Epithelial cell of prostate (primary cell): ENCODE measurements at places on chromosomes 13 and 19.

DNA sequence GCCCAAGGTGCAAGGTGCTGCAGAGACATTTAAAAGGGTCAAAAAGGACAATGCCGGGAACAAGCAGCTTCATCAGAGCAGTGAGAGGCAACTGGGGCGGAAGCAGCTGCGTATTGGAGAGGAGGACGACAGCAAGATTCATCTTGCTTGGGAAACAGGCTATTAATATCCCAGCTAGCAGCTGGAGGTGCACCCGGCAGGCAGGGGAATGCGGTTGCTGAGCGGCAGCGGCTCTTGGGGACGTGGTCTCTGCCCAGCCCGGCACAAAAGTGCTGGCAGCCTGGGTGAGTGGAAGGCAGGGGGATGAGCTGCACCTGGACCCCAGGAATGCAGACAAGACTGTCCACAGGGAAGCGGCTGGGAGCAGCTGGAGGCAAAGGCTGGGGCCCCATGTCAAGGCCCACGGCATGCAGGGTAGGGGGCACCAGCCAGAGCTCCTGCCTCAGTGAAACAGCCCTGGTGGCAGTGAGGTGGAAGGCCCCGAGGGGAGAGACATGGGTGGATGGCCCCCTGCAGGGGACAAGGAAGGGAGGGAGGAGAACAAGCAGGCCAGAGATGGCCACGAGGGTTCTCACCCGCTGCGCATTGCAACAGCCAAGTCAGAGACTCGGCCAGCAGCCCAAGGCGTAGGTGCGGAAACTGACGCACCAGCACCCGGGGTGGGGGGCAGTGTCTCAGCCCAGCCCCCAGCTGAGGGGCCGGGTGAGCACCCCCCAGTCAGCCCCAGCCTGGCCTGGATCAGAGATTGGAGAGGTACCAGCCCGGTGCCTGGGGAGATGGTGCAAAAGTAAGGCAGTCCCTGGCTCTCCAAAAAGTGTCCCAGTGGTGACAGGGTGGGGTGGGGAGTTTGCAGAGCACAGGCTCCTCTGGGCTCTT lies 34.4 kb downstream of the PEPD start:
- DNase-seq, result no peak

- DNase-seq, result no peak
These were observed 538.1 kb downstream of the SUCLA2 start for GRCh38 chr13:47463002-47463401.

DNA sequence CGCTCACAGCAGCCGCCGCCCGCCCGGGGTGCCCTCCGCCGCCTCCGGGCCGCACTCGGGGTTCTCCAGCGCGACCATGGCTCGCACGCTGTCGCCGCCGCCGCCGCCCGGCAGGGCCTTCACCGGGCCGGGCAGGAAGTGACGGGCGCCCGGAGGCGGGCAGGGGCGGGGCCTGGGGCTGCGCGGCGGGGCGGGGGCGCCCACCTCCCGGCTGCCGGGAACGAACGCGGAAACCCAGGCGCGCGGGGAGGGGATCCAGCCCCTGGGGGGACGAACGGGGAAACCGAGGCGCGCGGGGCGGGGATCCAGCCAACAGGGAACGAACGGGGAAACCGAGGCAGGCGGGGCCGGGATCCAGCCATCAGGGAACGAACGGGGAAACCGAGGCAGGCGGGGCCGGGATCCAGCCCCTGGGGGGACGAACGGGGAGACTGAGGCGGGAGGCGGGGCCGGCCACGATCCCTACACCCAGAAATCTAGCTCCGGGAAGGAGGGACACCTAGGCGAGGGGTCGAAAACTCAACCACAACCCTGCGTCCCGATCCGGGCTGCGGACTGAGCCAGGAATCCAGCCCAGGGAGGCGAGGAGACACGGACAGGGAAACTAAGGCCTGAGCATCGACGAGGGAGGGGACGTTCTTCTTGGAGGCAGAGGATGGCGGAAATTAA lies at the start of gene R3HDM4:
R3HDM4 (minus strand) TSS at position 140 of the 669 bp plus-strand sequence; CDS start at position 78, 62 bp downstream.
- DNase-seq, result no peak

- no peak for DNase-seq
These were observed 12.2 kb downstream of the CERS1 start for GRCh38 chr19:18883526-18884304.

- DNase-seq, result no peak
These were observed 547.7 kb upstream of the SLITRK1 start for GRCh38 chr13:84430015-84430414.

DNA sequence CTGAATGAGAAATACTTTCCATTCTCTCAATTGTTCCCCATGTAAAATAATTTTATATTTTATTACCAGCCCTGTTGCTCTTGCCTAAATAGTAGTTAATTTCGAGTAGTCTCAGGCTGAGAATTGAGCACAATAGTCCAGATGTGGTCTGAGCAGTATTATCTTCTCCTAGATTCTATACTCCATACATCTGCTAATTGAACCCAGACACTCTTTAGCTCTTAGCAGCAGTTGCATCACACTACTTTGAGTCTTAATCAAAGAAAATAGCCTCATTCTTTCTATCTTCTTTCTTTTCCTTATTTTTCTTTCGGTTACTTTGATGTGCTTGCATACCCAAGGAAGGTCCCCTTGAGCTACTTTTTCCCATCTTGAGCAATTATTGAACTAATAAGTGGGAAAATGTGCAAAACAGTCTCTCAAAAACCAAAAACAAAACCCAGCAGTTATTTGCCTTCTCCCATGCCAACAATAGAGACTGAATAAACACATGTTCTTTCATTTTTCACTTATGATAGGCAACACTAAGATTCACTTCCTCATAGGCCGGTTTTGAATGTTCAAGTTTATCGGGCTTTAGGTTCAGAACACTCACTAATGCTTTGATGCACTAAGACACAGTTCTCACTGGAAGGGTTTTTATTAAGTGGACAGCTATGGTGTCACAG lies 204.5 kb downstream of the POU4F1 start:
- no peak for DNase-seq

DNA sequence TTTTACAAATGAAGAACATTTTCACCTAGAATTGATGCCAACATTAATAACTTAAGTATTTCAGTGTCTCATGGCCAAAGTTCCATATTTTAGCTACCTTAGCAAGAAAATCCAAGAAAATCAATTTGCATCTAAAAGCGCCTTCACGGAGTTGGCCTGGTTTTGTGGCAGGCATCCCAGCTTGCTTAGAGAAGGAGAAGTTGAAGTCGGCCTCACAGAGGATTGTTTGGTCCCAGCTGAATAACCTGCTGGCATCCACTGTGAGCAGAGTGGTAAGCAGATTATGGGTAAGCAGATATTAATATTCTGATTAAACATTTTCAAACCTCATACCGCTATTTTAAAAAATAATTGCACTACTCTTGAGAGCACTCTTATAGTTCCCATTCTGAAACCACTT lies 62.3 kb upstream of the STARD13 start:
- no peak for DNase-seq
